A549 treated with Mapracorat at 1 μM for 4 hours (cell line): ENCODE measurements at places on chromosomes 12 and 14. TPM values are rescaled to one million over a fixed set of nuclear protein-coding genes. Genes with fewer than 3 reads are reported as not detected.

The PLEKHD1 gene
- total RNA-seq = 0.03 to 0.06 TPM (median 0.06 TPM) in 3 of 5 replicates, not detected in the others

The FGD6 gene
- total RNA-seq = 10.6 to 16.5 TPM (median 13.5 TPM) in 5 replicates

The ERO1A gene
- 45.3 to 59.5 TPM (median 53.8 TPM) in 5 replicates for total RNA-seq

The KRT85 gene
- 0.06 to 0.08 TPM (median 0.07 TPM) in 4 of 5 replicates, not detected in the other for total RNA-seq

The GLIPR1L2 gene
- total RNA-seq = 0.09 to 0.33 TPM (median 0.24 TPM) in 5 replicates

The LHX5 gene
- not detected in 5 replicates for total RNA-seq

The CLEC4C gene
- total RNA-seq = not detected in 5 replicates

The SLC48A1 gene
- 20.5 to 29.4 TPM (median 25.2 TPM) in 5 replicates for total RNA-seq

The SLC39A5 gene
- not detected in 5 replicates for total RNA-seq

The OTOGL gene
- total RNA-seq = not detected in 5 replicates

The TBK1 gene
- total RNA-seq = 20.4 to 24.8 TPM (median 23.5 TPM) in 5 replicates

The CCT2 gene
- 282 to 344 TPM (median 289 TPM) in 5 replicates for total RNA-seq

The OASL gene
- total RNA-seq = 2.5 to 4.1 TPM (median 3.3 TPM) in 5 replicates

The KRT73 gene
- total RNA-seq = 0.06 TPM in 1 of 5 replicates, not detected in the others

The CABP1 gene
- 0.14 to 0.33 TPM (median 0.22 TPM) in 5 replicates for total RNA-seq

The CHD8 gene
- 37.0 to 41.9 TPM (median 37.9 TPM) in 5 replicates for total RNA-seq

The KNTC1 gene
- 20.4 to 24.6 TPM (median 22.8 TPM) in 5 replicates for total RNA-seq

The MUCL1 gene
- not detected in 5 replicates for total RNA-seq

The CACNA2D4 gene
- total RNA-seq = not detected in 5 replicates

The MDM1 gene
- 5.7 to 7.7 TPM (median 6.7 TPM) in 5 replicates for total RNA-seq

The NOXRED1 gene
- 0.13 TPM in 1 of 5 replicates, not detected in the others for total RNA-seq

The GLI1 gene
- 5.7 to 7.0 TPM (median 6.5 TPM) in 5 replicates for total RNA-seq

The ETFRF1 gene
- 7.2 to 11.2 TPM (median 8.8 TPM) in 5 replicates for total RNA-seq

The ZBTB39 gene
- total RNA-seq = 4.4 to 6.0 TPM (median 5.4 TPM) in 5 replicates

The PPP1R1A gene
- total RNA-seq = 0.09 to 0.20 TPM (median 0.12 TPM) in 3 of 5 replicates, not detected in the others

The PYGL gene
- total RNA-seq = 116 to 164 TPM (median 151 TPM) in 5 replicates

The LYZ gene
- 0.58 TPM in 1 of 5 replicates, not detected in the others for total RNA-seq

The GSC gene
- total RNA-seq = 0.11 to 0.81 TPM (median 0.57 TPM) in 5 replicates

The SLC38A6 gene
- 14.1 to 22.3 TPM (median 17.3 TPM) in 5 replicates for total RNA-seq

The CCDC85C gene
- total RNA-seq = 28.5 to 41.9 TPM (median 37.4 TPM) in 5 replicates

The ADAM21 gene
- 0.06 TPM in 2 of 5 replicates, not detected in the others for total RNA-seq

The SMIM41 gene
- total RNA-seq = not detected in 5 replicates

The DUSP16 gene
- total RNA-seq = 7.9 to 10.7 TPM (median 8.8 TPM) in 5 replicates

The COX8C gene
- not detected in 5 replicates for total RNA-seq

The TAC3 gene
- 0.30 TPM in 1 of 5 replicates, not detected in the others for total RNA-seq

The HEATR5A gene
- 13.0 to 20.3 TPM (median 18.3 TPM) in 5 replicates for total RNA-seq

The CHGA gene
- 1.0 to 2.0 TPM (median 1.6 TPM) in 5 replicates for total RNA-seq

The KRT82 gene
- not detected in 5 replicates for total RNA-seq

The CFAP251 gene
- 0.96 to 1.7 TPM (median 1.5 TPM) in 5 replicates for total RNA-seq

The RASAL1 gene
- total RNA-seq = 0.32 to 0.56 TPM (median 0.46 TPM) in 5 replicates

The KERA gene
- not detected in 5 replicates for total RNA-seq

The MIS18BP1 gene
- 16.0 to 28.8 TPM (median 20.0 TPM) in 5 replicates for total RNA-seq

The RNF212B gene
- total RNA-seq = not detected in 5 replicates

The SLC6A15 gene
- total RNA-seq = 3.6 to 5.4 TPM (median 3.8 TPM) in 5 replicates

The ZFHX2 gene
- 0.47 to 0.95 TPM (median 0.81 TPM) in 5 replicates for total RNA-seq

The PIWIL1 gene
- total RNA-seq = not detected in 5 replicates

The SIX4 gene
- 1.2 to 3.6 TPM (median 2.5 TPM) in 5 replicates for total RNA-seq

The FGD4 gene
- total RNA-seq = 9.6 to 16.2 TPM (median 13.3 TPM) in 5 replicates
